ENCODE measurements at places on chromosomes 7 and 10.

GRCh38 chr10:99523251-99523773, 9.4 kb upstream of the NKX2-3 start:
- DNase-seq = no peak

- DNase-seq = peak; percentile 11
Measured at GRCh38 chr7:4792537-4793126, 17.2 kb downstream of the AP5Z1 start.

GRCh38 chr10:110020265-110020664, 12.5 kb downstream of the ADD3 start:
- peak; percentile 11 for DNase-seq

DNA sequence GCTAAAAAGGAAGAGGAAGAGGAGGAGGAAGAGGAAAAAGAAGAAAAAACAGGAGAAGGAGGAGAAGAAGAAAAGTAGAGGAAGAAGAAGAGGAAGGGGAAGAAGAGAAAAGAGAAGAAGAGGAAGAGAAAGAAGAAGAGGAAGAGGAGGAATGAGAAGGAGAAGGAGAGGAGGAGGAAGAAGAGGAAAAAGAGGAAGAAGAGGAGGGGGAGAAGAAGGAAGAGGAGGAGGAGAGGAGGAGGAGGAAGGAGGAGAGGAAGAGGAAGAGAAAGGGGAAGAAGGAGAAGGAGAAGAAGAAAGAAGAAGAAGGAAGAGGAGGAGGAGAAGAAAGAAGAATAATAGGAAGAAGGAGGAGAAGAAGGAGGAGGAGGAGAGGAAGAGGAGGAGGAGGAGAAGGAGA, 96.4 kb upstream of the GNA12 start:
- DNase-seq = no peak

DNA sequence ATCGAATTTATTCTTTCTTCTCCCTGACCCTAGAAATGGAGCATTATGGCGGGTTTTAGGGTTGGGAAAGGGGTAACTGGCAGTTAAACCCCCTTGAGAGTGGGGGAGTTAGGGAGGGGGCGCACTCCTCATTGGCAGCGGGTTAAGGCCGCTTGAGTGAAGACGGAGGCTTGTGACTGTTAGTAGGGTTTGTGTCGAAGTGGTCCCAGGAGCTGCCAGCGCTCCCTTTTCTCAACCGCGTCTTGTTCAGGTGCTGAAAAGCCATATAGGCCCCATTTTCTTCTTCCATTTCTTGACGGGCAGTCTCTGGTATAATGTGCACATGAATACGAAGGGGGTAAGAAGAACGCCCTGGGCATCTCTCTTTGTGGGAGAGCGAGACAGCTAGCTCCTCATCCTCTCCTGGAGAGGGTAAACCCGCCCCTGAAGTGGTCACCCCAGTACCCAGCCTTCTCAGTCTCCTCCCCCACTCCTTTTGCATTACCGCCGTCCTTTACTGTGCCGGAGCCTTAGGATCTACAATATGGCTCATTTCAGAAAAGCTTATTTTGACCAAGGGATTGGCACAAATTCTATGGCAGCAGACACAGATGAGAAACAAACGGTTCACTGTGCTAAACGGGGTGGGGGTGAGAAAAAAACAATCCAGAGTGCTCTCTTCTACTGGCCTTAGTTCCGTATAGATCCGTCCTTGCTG, 836 bp downstream of the KMT2E start:
- peak; percentile 42 for DNase-seq

DNA sequence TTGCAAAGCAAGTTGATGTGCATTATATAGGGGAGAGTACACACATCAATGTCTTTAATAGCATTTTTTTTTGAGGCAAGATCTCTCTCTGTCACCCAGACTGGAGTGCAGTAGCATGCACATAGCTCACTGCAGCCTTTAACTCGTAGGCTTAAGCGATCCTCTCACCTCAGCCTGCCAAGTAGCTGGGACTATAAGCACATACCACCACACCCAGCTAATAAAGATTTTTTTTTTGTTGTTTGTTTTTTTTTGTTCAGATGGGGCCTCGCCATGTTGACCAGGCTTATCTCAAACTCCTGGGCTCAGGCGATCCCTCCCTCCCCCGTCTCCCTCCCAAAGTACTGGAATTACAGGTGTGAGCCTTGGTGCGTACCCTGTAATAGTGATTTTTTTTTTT, 1.5 kb downstream of the UMAD1 start:
- no peak for DNase-seq

- DNase-seq = no peak
Measured at GRCh38 chr7:6284055-6284400, 11.6 kb upstream of the CYTH3 start.

DNA sequence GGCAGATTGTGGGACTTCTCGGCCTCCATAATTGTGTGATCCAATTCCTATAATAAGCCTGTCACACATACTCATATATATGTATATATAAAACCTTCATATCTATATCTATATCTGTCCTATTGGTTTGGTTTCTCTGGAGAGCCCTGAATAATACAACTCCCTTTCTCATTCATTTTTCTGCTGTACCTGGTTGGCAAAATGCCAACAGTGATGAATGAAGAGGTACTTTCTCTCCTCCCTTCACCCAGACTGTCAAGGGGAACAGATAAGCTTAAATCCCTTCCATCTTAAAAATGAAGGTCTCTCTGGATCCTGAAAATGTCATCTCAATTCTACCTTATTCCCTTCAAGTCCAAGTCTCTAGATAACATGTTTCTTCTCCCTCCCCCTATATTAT, 60.3 kb upstream of the FOXP2 start:
- DNase-seq = no peak
